Activated naive CD8-positive, alpha-beta T cell treated with anti-CD3 and anti-CD28 coated beads for 36 hours (primary cell): ENCODE measurements at places on chromosomes 6 and 20.

DNA sequence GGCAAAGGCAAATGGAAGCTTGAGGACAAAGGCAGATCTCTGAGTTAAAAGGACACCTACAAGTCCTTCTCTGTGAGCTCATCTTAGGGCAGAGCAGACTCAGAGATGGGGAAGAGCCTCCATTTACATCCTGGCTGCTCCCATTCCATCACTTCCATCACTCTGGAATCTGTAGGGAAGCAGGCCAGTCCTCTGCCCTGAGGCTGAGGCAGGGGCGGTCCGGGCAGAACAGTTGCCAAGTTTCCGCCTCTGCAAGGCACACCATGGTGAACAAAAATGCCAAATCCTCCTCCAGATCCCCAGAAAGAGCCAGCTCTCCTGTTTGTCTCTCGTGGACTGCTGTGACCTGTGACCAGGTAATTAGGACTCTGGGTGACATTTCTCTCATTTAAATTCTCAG is 209.6 kb upstream of the SSTR4 start:
- no peak for DNase-seq

DNA sequence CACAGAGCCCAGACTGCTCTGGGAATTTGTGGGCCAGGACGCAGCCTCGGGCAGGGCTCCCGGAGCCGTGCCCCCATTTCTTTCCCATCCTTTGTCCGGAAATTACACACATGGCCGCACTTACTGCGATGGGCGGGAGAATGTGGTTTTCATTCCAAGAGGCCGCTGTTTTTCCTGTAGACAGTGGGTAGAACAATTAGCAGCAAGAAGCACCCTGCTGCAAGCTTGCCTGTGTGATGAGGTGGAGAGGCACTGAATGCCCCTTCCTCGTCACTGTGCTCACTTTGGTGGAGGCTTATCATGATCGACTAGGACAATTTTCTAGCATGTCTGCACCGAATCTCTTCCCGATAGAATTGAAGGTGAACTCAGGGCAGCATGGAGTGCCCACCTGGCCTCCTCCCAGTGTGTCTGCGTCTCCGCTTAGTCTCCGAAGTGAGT is 102.8 kb downstream of the DACT2 start:
- DNase-seq = no peak

DNA sequence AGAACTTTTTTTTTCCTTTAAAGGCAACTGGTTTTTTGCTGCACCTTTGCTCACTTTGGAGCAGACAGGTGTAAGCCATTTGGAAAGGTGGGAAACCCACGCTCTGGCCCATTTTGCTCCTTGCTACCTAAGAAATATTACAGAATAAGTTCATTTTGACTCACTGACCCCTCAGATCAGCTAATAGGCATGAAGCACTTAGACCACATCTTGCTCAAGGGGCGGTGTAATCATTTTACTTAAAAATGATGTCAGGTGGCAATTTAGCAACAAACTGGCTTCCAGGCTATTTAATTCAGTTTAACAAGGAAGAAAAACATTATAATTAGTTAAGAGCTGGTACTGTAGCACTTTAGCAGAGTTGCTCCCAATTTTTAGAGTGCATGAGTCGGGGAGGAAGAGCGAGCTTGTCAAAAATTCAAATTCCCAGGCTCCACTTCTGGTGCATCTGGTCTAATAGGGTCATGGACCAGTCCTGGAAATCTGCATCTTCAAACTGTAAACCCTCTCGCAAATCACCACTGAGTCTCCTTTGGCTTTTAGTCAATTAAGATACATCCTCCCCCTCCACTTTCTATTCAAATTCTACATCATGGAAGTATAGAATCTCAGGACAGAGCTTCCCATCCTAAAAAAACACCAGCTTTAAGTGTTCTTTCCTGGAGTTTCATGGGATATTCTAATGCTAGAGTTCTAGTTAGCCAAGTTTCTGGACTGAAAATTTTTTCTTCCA is 38.2 kb downstream of the JAG1 start:
- DNase-seq = no peak

- peak; percentile 41 for DNase-seq
Measured at GRCh38 chr6:13762611-13763441, 51.2 kb upstream of the RANBP9 start.

GRCh38 chr6:56927538-56928453 is 27.1 kb upstream of the BEND6 start:
- no peak for DNase-seq

GRCh38 chr6:34055223-34055933 is 90.5 kb downstream of the GRM4 start:
- DNase-seq = peak; percentile 60

DNA sequence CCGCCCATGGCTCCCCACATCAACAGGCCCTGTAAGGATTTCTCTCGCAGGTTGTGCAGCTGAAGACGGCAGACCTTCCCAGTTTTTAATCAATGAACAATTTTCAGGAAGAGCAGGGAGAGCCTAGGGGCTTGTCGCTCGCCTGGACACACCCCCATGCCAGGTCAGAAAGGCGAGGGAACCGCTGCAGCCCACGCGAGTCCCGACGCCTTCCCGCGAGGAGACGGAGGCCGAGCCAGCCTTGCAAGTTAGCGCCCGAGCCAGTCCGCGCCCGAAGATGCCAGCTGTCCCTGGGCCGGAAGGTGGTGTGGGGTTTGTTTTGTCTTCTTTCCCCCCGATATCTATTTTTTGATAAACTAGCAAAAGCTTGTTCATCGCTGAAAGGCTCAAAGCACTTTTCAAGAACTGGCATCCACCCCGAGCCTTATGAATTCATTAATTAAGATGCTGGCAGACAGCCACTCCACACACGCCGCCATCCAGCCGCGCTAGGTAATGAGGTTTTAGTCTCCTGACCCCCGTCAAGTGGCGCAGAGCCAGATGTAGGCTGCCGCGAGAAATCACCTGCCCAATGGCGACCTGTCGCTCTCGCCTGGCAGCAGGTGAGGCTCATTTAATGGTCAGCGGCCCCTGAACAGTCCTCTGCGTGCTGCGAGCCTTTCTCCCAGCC is 6.6 kb downstream of the CCDC167 start:
- DNase-seq = no peak

DNA sequence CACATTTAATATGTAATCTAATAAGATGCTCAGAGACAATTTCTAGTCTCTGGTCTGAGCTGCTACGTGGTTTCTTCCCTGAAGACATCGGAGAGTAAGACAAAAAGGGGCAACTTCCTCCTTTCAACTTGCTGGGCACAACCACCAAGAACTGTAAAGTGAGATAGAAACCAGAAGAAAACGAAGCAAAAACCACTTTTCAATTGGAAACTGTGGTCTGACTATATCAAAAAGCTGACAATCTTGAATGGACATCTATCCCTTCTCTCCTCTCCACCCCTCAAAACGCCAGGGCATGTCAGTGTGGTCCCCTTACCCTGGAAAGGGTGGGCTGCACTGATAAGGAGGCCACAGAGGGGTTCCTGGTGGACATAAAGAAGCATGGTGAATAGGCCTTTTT is 269.1 kb downstream of the CD83 start:
- no peak for DNase-seq

GRCh38 chr20:2387580-2387979 is 6.9 kb downstream of the TGM6 start:
- no peak for DNase-seq

DNA sequence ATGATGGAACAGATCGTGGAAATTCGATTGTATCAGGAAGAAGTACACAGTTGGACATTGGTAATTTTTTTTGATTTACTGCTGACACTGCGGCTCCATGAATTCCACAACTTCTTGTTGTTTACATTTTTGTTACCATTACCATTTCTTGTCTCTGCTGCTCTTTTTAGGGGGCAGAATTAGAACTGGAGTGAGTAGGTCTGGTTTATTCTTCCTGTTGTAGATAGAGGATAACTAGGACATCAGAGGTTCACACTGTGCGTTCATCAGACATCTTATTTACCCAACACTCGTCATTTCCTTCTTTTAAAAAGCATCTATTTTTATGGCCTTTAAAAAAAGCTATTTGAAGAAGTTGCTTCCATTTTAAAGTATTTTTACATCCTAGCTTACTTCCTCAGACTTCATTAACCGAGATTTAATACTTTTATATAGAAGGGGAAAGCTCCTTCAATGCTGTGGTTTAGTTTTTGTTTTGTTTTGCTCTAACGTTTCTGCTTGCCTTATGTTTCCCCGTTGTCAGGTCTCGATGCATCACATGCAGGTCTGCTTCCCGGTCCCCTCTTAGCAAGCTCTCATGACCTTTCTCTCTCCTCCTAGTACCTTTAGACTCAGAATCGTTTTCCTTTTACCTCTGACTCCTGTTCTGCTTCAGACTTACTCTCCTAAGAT is 139.1 kb downstream of the ARID1B start:
- DNase-seq = no peak

DNA sequence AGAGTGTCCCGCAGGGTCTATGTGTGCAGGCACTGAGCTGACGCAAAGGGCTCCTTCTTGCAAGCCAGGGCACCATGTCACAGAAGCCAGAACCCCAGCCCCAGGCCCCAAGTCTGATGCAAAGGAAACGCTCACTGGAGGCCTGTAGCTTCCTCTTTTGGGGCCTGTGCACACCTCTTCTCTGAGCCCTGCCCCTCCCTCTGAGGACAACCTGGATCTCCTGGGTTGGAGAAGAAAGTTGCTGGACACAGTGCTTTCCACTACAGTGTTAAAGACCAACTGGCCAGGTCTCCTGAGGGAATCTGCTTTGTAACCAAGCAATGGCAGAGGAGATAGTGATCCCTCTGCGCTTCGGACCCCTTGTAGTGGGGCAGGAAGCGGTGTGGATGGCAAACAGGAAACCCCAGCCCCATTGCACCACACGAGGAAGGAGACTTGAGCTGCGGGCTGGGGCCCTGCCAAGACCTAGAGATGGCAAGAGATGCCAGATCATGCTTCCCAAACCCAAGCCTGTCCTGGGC is 90.0 kb downstream of the PRND start:
- peak; percentile 51 for DNase-seq

- no peak for DNase-seq
Measured at GRCh38 chr20:59031564-59032022, 542 bp downstream of the ATP5F1E start.

GRCh38 chr6:52493669-52494068 is 73.5 kb downstream of the EFHC1 start:
- DNase-seq = no peak

GRCh38 chr6:11700118-11700718 is 78.4 kb downstream of the ADTRP start:
- DNase-seq = no peak

DNA sequence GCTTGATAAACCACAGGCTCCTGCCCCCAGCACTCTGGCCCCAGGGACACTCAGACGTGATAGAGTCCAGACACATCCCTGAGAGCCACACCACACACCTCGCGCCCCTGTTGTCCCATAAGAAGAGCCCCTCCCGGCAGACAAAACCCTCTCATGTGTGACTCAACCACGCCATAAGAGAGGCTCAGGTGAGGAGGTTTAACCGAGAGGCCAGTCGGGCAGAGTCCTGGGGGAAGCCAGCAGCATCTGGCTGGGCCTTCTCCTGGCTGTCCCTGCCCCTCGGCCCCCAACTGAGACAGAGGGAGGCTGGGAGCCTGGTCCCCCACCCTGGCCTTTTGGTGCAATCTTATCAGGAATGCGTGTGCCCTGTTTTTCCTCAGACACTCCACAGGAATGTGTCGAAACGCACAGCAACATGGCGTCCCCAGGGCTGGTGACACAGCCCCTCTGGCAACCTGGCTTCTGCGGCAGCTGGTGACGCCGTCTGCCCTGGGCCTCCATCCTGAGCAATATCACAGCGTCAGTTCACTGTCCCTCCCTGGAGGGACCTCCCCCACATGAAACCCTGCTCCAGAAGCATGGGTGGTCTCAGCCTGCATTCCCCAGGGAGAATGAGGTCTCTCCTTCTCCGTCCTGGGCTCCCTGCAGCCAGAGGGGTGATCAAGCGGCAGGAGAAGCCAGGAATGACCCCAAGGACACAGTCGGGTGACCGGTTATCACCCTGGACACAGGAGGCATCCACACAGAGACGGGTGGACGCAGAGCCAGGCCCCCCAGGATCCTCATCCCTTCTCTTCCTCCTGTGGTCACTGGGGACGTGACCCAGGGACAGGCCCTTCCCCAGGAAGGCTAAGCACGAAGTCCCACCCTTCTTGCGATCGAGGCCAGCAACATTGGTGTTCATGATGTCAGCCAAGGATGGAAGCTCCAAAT is 156.6 kb upstream of the AFDN start:
- DNase-seq = no peak

DNA sequence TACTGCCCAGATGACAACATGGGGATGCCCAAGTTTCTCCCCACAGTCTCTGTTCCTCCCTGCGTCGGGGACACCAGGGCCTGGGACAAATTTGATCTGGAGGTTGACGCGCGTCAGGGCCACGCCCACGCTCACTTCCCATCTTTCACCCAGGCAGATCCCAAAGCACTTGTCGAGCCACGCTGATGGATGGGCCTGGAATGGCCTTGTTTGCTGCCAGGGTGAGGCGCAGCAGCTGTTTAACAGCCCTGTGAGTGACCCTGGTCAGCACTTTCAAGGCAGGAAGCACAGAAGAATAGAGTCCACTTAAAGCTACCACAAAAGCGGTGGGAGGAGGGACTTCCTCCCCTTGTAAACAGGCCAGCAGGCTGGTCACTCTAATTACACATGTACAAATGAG is 324.7 kb upstream of the JARID2 start:
- DNase-seq = no peak

DNA sequence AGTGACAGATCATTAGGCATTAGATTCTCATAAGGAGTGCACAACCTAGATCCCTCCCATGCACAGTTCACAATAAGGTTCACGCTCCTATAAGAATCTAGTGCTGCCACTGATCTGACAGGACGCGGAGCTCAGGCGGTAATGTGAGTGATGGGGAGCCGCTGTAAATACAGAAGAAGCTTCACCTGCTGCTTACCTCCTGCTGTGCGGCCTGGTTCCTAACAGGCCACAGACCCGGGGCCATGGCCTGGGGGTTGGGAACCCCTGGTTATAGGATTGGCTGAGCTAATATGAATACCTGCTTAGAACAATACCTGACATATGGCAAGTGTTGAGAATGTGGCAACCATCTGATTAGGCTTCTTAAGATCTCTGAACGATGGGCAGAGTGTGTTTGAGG is 2.4 kb downstream of the PNPLA1 start:
- no peak for DNase-seq

DNA sequence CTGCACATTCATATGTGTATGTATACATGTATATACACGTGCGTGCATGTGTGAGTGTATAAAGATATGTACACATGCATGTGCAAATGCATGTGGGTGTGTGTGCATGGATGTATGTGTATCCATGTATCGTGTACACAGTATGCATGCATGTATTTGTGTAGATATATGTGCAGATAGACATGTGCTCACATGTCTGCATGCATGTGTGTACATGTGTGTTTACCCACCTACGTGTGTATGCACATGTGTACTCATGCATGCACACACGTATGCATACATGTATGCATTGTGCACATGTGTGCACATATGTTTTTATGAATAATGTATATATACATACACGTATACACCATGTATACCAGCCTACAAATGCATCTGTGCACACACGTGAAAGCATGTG is 80.3 kb upstream of the ZNF322 start:
- DNase-seq = no peak

DNA sequence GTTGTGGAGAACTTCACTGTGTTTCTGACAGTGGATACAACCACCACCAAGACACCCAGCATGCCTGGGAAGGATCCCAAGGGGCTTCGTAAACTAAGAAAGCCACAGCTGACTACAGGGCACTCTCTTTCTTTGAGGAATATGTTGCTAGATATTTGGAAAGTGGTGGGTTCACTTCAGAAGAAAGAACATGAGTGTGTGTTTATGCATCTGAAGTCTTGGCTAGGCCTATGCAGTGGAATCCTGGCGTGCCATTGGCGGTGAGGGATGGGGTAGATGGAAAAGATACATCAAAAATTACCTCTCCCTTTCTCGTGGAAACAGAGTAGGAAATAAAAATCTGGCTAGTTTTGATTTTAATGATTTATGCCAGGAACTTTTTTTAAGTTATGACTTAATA is 187.7 kb downstream of the PDE7B start:
- no peak for DNase-seq

GRCh38 chr6:163716690-163717089 is 302.2 kb downstream of the QKI start:
- DNase-seq = no peak
